CD4-positive, CD25-positive, alpha-beta regulatory T cell (primary cell): ENCODE measurements at places on chromosomes 1 and 21.

- no peak for DNase-seq
Measured at GRCh38 chr1:14476170-14476955, 122.1 kb upstream of the KAZN start.

GRCh38 chr1:207647671-207648333 lies 2.9 kb downstream of the CR1L start:
- DNase-seq = no peak

DNA sequence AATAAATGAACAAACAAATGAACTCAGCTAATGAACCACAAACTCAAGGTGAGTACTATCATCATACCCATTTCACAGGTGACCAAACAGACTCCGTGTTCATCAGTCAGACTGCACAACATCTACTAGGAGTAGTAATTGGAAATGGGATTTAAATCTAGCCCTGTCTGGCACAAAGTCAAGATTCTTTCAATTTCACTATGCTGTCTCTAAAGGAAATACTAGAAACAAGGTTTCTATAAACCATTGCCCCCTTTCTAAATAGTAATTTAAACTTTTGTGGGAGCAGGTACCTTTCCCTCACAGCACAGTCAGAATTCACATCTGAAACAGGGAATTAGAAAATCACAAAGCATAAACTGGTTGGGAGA lies 160.3 kb downstream of the TGFBR3 start:
- no peak for DNase-seq

- no peak for DNase-seq
Measured at GRCh38 chr1:185337246-185337645, 20.2 kb upstream of the IVNS1ABP start.

DNA sequence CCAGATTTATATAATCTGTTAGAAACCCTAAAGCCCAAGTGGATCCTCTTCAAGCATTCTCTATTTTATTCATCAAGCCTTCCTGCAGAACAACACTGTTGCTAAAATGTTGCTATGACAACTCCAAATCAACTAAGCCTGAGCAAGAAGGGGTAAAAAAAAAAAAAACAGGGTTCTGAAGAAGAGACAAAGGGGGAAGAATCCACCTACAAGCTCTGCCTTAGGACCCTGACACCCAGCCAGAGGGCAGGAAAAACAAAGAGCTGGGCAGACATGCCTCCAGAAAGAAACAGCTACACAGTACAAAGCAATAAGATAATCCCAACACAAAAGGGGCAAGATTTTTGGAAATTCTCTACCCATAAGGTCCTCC lies 1.3 kb downstream of the USF1 start:
- peak; percentile 50 for DNase-seq

- DNase-seq = no peak
Measured at GRCh38 chr1:220031287-220031686, 15.0 kb downstream of the EPRS1 start.

DNA sequence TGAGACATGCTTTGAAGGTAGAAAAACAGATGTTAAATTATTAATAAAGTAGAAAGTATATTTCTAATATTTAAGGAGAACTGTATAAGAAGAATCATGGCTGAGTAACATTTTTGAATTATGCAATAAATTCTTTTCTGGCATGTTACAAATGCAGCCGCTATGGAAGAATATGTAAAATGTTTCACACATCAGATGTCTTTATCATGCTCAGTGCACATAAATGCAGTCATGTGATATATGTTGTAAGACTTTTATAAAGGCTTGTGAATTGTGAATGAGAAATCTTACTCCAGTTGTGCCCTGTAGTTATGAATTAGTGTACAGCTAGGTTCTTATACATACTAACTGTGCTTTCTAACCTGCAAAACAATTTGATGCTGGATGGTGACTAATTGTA lies 53.5 kb downstream of the LRRC8B start:
- no peak for DNase-seq

GRCh38 chr1:201216395-201217085 lies 25.9 kb downstream of the IGFN1 start:
- no peak for DNase-seq

DNA sequence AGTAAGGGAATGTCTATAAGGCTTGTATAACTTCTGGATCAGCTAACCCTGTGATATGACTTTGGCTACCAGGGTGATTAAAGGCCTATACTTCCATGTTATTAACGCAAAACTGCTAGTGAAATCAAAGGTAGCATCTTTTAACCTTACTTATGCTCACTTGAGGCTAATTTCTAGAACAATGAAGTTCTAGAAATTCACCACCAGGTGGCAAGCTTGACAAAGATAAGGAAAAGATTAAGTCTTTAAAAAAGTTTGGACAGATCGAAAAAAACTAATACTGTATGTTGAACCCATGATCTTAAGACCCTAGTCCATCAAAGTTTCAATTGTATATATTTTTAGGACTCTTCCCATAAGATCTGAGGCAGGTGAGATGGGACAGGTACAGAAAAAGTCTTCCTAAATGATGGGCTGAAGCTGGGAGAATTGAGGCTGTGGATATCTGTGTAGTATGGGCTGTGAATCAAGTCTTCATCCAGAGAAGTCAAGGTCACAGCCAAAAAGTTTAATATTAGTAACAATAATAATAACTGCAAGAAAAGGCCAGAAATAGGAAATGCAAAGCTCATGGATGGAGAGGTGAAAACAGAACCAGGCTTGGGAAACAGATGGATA lies 18.8 kb downstream of the KYAT3 start:
- no peak for DNase-seq

GRCh38 chr1:88751714-88752113 lies 67.6 kb downstream of the PKN2 start:
- DNase-seq = no peak

- no peak for DNase-seq
Measured at GRCh38 chr1:1177452-1178206, 3.9 kb downstream of the TTLL10 start.

DNA sequence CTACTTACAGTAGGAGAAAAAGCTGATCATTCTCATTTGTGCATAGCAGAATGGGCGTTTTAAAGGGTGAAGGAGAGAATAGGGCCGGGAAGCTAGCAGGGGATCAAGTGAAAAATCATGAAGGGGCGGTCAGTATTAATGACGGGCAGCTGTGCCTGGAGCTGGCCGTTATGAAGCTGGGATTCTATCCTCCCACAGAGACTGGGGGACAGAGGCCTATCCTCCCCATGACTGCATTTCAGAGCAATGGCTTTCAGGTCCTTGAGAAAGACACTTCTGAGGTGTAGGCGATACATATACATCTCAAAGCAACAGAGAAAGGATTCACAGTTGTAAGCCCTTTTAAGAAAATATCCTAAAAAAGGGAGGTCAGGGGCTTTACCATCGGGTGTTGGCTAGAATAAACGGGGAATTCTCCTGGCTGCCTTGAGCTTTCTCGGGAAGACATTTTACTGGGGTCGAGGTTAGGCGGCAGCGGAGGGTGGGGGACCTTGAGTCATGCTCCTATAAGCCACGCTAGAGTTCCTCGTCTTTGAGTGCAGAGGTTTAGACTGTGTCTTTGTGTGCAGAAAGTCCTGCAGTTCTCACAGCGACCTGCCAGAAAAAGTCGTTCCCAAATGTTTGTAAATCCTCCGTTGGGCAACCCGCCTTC lies 559 bp upstream of the MTARC2 start:
- no peak for DNase-seq

DNA sequence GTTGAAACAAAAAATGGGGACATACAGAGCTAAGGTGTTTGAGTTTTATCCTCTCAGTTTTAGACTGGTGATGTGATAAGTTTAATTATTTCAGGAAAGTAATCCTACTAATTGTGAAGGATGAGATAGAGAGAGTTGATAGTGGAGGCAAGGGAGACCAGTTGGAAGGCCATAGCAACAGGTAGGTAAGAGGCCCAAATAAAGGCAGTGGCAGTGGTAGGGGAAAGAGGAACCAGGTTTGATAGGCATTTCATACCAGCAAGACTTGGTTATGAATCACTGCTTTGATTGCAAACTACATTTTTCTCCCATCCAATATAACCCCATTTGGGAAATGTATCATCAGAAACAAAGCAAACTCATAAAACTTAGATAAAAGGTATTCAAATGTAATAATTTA lies 63.1 kb upstream of the SH3GLB1 start:
- no peak for DNase-seq

DNA sequence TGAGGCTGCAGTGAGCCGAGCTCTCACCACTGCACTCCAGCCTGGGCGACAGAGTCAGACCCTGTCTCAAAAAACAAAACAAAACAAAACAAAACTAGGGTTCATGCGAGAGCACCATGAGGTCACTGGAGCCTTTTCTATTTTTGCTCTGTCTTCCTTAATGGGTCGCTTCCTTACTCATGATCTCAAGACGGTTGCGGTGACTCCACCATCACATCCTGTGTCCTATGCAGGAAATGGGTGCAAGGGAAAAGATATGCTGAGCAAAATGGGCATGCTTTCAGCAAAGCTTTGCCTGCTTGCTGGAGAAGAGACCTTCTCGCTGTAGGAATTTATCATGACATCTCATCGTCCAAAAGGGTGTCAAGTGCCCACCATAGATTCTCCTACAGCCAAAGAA lies 36.4 kb downstream of the WNT9A start:
- DNase-seq = no peak

DNA sequence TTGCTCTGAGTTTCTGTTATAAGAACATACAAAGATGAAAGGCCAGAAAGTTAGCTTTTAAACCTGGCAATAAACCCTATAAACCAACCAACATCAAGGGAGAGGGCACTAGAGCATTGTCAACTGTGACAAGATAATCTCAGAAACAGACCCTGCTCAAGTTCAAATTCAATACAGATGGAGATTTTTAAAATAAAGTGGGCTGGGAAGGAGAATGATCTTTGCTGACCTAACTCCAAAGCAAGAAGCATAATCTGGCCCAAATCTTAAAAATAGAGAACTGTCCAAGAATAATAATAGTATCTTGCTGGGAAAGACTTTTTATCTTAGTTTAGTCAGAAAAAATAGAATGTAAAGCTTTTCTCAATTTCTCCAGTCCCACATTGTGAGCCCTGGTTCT lies 485.5 kb downstream of the DISC1 start:
- DNase-seq = no peak

GRCh38 chr21:45556645-45557615 lies 14.7 kb upstream of the SLC19A1 start:
- no peak for DNase-seq

DNA sequence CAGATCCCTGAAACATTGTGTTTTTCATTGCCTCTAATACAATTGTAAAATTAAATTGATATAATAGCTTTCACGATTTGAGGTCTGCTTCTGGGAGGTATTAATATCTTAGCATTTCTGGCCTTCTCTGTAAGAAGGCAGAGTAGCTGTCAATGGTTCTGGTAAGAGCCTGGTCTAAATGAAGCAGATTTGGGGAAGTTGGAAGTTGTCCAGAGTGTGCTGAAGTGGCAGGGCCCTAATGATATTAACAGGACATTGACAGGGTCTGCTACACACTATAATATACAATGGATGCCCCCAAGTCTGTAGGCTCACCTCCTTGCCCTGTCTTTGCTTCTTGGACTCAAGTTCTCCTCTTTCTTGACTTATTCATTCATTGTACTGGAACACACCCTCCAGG lies 99.5 kb downstream of the C4BPA start:
- no peak for DNase-seq

DNA sequence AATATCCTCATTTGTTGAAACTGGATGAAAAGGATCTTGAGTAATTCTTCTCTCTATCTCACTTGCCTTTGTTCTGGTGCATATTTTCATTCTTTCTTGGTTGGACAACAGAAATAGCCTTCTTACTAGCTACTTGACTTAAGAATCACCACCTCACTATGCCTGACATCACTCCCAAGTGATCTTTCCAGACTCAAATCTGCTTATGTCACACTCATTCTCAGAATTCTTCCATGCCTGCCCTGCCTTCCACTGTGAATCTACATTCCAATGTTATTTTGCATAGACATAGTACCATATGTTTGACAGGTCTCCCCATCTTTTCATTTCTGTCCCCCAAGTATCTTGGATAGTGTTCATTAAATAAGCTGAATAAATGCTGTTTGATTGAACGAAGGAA lies 78.5 kb upstream of the DPYD start:
- DNase-seq = no peak

DNA sequence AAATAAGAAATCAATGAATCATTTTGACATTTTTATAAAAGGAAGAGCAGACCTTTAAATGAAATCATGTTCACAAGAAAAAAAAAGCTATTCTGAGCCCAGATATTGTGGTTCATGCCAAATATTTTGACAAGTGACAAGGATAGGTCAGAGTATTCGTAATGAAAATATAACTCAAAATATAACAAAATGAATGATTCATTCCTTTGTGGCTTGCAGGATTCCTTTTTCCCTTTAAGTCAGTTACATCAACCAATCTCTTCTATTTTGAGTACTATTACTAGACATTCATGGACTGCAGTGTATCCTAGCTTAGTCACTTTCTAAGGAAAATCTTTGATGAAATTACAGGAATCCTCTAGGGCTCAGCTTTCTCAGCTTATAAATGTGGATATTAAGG lies 188.7 kb downstream of the COL11A1 start:
- no peak for DNase-seq

DNA sequence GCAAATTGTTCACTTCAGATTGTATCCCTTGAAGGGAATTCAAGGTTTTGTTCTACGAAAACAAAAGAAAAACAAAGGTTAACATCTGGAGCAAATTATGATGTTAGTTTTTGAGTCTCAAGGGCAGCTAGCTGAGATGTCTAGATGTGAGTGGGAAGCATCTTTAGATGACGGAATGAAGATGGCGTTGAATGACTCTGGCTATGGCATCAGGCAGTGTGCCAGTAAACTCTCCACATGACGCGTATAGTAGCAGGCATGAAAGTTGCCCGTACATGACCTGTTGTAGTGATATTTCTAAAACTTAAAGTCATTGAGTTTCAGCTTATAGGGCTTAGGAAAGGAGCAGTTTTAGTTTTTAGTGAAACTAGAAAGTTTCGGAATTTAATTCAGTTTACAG lies 12.3 kb upstream of the SDC3 start:
- no peak for DNase-seq

DNA sequence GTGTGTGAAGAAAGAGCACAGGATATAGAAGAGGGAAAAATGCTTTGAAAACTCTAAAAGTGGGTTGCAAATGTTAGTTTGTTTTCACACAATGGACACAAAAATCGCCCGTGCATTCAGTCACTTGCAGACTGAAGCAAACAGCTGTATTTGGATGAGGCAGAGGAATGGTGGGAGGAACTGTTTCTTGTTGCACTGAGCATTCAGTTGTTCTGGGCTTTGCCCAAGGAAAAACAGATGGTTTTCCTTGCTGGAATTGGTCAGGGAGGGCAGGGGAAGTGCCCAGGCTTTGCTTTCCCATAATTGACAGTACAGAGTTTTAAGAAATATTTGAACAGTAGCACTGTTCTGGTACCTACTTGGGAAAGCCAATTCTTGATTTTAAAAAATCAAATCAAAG lies 19.5 kb upstream of the WARS2 start:
- no peak for DNase-seq

DNA sequence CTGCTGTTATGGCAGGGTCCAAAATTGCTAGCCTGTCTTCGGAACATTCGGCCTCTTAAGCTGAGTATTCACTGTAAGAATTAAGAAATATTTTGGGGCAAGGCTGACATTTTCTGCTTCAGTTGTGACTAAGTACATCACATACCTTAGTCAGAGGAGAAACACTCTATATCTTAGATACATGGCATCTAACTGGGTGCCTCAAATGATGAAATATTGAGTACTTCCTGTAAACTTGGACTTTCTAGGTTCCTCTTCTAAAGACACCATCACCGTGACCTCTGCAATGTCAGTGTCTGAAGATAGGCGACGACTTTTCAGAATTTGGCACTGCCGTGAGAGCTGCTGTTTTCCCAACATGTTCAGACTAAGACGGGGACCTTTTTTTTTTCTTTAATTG lies 65.6 kb downstream of the PCBP3 start:
- DNase-seq = no peak

GRCh38 chr1:244730934-244731434 lies 78.1 kb downstream of the DESI2 start:
- no peak for DNase-seq
